ENCODE measurements at places on chromosomes 5 and 9.

DNA sequence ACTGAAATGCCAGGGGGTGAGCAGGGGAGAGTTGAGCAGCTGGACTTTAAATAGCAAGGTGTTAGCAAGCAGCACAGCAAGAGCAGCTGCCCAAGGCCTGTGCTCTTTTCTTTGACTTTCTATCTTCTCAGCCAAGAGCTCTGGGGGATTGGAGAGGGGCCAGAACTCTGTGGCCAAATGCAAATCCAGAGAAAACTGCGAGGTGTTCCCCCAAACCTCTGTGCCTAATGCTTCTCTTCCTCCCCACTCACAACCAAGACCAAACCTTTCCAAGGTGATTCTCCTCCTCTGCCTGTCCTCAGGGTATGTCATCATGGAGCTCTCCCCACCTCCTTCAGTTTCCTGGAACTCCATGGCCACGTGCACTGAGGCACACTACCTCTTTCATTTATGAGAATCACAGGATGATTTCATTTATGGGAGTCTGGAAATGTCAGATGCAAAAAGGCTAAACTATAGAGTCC is 118.7 kb upstream of the WWC1 start:
- no peak for DNase-seq

DNA sequence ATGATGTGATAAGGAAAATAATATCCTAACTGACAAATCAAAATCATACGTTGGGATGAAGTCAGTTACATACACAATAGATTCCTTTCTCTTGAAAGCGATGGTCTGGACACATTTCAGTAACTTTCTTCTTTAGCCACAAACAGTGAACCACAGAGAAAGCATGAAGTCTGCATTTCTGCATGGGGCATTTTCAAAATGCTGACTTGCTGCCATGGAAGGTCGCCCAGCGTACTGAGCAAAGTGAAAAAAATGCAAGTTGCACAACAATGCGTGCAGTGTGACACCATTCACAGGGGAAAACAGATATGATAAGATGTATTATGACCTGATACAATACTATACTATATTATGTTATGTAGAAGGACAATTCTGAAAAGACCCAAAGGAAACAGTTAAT is 146.3 kb downstream of the SNX18 start:
- DNase-seq: no peak

DNA sequence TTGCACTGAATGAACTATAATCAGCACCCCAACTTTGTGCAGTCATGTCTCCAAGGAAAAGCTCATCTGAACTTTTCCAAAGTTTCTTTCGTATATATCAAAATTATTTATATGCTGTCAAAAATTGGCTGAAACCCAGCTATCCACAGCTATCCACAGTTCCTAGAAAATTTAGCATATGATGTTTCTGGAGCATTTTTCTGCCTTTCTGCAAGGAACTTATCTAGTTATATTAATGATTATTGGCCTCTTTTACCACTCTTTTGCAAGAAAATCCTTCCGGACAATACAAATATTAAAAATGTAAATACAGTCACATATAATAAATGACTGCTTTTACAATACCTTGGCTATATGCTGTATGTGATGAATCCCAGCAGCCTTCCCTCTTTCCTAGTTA is 270.2 kb downstream of the TMEM167A start:
- no peak for DNase-seq

GRCh38 chr9:95513711-95514110 is 3.1 kb downstream of the PTCH1 start:
- no peak for DNase-seq

GRCh38 chr5:55749387-55749786 is 11.5 kb downstream of the DDX4 start:
- no peak for DNase-seq

DNA sequence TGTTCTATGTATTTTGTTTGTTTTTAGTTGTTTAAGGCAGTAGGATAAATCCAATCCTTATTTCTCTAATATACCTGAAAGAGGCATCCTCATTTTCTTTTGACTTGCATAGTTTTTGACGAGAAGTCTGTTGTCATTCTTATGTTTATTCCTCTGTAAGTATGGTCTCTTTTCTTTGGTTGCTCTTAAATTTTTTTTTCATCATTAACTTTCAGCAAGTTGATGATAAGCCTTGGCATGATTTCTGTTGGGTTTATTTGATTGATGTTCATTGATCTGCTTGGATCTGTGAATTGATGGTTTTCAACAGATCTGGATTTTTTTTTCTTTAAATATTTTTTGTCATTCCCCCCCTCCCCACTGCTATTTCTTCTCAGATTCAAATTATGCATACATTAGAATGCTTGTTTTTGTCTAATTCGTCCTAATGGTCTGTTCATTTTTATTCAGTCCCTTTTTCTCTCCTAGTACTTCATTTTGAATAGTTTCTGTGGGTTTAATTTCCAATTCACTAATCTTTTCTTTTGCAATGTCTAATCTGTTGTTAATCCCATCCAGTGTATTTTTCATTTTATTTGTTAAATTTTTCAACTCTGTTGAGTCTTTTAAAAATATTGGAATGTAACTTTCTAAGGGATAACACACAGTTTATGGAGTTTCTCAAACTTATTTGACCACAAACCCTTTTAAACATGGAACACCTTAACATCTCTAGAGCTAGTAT is 495.9 kb downstream of the CSNK1G3 start:
- DNase-seq: no peak

DNA sequence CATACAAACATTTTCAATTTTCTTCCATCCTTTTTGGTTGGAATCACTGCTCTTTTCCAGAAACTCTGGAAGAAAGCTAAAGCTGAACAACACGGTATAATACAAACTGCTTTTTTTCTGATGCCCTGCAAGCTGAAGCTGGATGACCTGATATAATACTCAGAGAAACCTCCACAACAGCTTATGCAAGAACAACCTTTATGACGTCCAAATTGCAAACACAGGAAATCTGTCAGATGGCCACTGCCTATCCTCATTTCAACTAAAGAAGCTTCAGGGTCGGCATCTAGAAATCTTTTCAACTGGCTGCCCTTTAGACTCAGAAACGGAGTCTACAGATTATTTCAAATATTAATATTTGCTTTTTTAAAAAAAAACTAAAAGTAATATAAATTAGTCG is 106.5 kb upstream of the PRDM9 start:
- DNase-seq: no peak

DNA sequence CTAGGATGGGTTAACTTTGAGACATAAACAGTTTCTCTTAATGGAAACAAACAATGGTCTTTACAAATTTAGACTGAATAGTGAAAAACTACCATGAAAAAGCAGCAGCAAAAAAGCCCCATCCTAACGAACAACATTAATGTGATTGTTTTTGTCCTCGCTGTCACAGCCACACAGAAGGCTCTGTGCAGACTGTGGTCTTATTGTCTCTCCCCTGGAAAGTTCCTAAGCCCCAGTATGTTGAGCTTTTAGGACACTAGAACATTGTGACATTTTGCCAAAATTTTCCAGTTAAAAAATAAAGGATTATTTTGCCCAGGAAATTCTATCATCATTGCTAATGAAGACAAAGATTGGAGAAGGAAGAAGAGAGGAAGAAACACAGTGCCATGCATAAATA is 12.6 kb upstream of the SOWAHA start:
- no peak for DNase-seq
